Ecto neural progenitor cell (in vitro differentiated cells): ENCODE measurements at places on chromosomes 3 and 15.

DNA sequence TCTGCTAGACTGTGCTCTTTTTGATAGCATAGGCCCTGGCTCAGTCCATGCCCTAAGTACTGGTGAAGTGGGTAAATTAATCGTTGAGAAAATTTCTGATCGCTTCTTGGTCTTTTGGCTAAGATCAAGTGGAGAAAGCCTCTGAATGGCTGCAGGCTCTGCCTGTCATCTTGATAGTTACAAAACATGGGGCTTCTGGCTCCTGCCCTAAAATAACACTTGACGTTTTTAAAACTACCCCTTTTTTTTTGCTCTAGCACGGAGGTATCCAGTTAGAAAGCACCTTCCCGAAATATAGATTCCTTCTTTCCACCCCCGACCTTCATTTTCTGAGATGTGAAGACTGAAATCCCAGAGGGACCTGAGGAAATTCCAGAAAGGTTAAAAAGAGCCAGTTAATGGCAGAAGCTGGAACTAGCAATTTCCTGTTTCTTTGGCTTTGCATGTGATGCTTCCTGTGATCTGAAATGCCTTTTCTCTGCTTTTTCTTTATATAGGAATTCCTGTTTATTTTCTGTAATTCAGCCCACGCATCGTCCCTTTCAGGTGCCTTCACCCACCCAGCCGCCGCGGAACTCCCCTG is 799 bp upstream of the C2CD4B start:
- no peak for DNase-seq

DNA sequence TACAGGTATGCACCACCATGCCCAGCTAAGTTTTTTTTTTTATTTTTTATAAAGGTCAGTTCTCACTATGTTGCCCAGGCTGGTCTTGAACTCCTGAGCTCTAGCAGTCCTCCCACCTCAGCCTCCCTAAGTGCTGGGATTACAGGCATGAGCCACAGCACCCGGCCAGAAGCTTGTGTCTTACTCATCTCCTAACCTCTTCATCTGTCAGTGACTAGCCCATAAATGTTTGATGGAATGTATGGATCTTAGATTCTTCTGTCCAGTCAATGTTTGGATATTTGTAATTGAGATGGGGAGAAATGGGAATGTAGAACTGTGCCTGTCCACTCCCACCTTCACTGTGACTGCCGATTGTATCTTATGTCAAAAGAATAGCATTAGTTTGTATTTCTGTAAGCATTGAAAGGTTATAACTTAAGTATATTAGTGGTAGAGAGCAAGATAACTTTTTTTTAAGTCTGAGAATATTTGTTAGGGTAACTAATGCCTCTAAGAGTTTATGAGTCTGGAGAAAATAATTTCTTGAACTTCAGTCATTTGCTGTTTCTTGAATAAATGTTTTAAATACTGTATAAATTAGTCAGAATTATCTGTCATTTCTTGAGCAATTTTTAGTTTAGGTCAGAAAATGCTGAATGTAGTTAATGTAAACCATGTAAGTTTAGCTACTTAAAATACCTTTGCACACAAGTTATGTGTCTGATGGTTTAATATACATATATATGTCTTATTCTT is 215.3 kb upstream of the CGNL1 start:
- no peak for DNase-seq

GRCh38 chr3:17979911-17980310 is 237.5 kb upstream of the TBC1D5 start:
- no peak for DNase-seq

DNA sequence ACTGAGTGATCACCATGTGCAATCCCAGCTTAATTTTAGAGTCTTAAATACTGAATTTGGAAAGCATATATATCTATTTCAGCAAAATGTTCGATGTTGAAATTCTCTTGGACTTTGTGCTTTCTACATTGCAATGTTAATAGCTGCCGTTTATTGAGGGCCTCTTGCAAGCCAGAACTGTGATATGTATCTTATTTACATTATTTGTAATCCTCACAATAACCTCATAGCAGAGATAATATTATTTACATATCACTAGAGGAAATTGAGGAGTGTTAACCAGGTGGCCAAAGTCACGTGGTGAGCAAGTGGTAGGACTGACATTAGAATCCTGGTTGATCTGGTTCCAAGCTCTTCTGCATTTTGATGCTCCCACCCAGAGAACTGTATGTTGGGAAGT is 254.1 kb downstream of the SLC9A9 start:
- no peak for DNase-seq

- no peak for DNase-seq
Observed at GRCh38 chr3:156594219-156594683, 39.3 kb upstream of the SSR3 start.

DNA sequence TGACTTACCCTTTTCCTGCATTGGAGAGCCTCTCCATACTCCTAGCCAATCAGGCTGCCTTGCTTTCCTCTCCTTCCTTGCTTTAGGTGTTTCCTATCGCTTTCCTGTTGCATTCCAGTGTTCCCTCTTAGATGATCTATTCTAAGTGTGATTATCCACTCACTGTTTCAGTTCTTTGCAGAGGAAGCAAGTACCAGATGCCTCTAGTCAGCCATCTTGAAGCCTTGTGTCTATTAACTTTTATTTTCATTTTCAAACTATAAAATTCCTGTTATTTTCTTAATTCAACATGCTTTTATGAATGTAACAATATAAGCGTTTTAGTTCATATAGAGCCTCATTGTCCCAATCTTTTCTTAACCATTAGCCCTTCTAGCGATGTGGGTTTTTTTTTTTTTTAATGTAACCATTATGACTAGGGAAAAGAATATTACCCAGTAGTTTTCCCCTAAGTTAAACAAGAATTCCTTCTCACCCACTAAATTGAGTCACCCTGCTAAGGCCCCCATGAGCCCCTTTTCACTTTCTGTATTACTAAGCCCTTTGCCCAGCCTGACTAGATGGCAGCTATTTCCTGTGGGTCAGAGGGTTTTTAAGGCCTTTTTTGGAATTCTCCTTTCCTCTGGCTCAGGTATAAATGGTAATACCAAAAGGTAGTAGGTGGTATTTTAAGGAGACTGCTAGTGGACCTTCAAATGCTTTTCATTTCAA is 229.4 kb upstream of the CTNNB1 start:
- DNase-seq, result no peak

- DNase-seq, result no peak
Observed at GRCh38 chr15:38477637-38478036, 23.7 kb downstream of the FAM98B start.

DNA sequence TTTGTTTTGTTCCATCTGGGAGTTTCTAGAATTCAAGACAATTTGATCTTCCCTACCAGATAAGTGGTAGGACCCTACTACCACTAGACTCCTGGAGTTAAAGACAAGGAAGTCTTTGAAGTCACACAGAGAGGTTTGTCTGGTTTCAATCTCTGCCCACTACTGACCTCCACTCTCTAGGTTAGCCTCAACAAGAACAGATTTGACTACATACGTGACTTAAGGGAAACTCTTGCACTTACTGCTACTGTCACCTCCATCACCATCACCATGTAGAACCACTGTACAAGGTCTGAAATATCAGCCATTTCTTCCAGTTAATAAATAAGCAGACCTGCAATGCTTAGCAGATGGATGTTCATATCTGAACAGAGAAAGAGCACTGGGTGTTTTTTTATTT is 148.3 kb upstream of the ARHGEF26 start:
- no peak for DNase-seq

- no peak for DNase-seq
Observed at GRCh38 chr3:124282751-124283651, 291.1 kb upstream of the ROPN1 start.

DNA sequence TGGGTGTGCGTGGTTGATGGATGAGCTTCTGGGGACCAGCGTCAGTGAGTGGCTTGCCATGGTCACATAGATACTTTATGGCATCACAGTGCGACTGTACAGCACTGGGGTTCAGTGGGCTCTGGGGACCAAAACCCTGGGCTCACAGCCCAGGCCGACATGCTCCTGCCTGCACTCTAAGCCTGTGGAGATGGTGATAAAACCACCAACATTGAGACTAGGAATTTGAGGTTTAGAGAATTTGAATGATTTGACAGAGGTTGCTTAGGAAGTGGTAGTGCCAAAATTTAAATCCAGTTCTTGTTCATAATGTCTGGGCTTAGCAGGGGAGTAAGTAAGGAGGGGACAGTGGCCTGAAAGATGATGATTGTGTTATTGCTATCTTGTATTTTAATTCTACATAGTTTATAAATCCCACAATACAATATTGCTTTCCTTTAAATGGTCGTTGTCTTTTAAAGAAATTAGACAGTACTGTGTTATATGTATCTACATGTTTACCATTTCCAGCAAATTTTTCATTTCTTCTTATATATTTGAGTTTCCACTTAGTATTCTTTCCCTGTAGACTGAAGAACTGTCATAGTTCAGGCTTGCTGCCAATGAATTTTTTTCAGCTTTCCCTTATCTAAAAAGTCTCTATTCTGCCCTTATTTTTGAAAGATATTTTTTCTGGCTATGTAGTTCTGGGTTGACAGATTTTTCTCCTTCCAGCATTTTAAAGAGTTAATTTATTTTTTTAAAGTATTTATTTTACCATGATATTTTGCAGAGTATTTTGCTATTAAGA is 235.4 kb upstream of the RGMA start:
- DNase-seq, result no peak

GRCh38 chr15:67762610-67763368 is 62.5 kb upstream of the SKOR1 start:
- DNase-seq, result no peak

- no peak for DNase-seq
Observed at GRCh38 chr3:100335434-100335833, 877 bp downstream of the NIT2 start.

GRCh38 chr15:78988361-78988911 is 43.6 kb upstream of the CTSH start:
- DNase-seq, result no peak

GRCh38 chr15:101004500-101004899 is 85.3 kb downstream of the LRRK1 start:
- no peak for DNase-seq

DNA sequence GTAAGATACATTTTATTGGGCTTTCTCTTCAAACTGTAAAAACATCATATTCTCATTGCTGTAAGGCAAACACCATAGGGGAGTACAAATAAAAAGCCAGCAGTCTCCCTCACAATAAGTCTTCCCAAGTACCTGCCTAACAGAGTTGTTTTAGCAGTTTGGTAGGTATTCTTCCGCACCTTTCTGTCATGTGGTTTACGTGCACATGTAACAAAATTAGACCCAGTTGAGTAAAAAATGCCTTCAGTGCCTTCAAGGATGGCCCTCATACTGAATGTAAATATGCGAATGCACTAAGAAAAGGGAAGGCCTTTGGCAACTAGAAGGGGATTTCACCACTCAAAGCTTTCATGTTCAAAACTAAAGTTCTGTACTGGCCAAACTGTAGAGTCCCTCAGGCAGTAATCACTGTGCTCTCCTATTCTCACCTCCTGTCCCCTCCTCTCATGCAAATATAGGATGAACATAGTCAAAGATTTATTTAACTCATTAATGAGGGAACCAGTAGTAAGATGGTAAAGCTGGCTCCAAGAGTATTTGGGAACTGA is 26.4 kb downstream of the USP3 start:
- DNase-seq, result no peak

GRCh38 chr15:36742696-36743095 is 163.3 kb downstream of the CDIN1 start:
- DNase-seq, result no peak

- no peak for DNase-seq
Observed at GRCh38 chr3:152857082-152857481, 22.2 kb downstream of the P2RY1 start.

- no peak for DNase-seq
Observed at GRCh38 chr3:23795096-23795495, 10.7 kb upstream of the UBE2E1 start.

DNA sequence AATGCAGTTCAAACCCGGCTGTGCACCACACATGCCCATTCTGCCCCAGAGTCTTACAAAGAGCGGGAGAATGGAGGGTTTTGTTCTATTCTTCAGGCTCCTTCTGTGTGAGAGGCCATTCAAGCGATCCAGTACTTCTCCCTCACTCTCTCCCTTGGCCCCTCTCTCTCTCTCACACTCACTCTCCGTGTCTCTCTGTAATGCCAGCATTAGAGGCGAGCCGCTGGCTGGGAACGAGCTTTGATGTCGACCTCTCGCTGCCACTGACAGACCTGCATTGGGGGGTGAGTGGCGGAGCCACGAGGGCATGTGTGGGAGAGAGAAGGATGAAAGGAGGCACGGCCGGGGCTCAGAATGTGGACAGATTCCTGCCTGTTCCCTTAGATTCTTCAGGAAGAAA is 231.7 kb upstream of the ARRDC4 start:
- DNase-seq, result peak; percentile 51
